ENCODE measurements at places on chromosomes 4 and X. TPM values are rescaled to one million over a fixed set of nuclear protein-coding genes. Genes with fewer than 3 reads are reported as not detected.

The UGT2B10 gene
- 0.25 TPM for polyA plus RNA-seq

The EXOC1L gene
- not detected for polyA plus RNA-seq

The BEX1 gene
- polyA plus RNA-seq, result 88.9 TPM

- no peaks in the 10 kb centered on the region for H3K36me3 ChIP-seq
- DNase-seq, result no peak
- H3K27ac ChIP-seq, result no peak overlapping the region
- H3K27me3 ChIP-seq, result no peaks in the 10 kb centered on the region
Observed at GRCh38 chr4:163245044-163245728, 78.5 kb upstream of the NAF1 start.
